ENCODE measurements at places on chromosomes 6 and 20.

DNA sequence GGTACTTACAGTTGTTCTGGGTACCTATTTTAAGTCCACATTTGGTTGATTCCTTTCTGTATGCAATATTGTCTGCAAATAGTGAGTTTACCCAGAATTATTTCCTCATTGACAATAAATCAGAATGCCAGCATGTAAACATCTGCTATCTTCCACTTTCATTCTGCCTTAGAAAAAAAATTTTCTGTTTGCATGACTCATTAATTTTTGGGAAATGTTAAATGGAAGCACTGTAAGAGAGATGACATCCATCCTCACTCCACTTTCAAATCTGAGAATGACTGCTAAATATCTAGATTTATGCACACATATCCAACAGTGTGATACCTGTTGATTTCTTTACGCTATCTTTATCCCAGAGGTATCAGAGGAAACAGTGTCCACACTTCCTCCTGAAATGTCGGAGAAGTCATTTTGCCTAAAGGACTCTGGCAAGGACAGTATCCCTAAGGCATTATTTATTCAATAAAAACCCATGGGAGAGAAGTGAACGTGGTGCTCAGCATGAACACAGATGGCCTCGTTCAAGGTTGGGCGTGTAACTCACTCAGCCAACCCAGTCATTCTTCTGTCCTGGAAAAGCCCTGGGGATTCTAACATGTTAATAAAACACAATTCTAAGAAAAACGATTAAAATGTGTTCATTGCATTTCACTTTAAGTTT is 780.9 kb downstream of the QKI start:
- peak; percentile 37 for DNase-seq

DNA sequence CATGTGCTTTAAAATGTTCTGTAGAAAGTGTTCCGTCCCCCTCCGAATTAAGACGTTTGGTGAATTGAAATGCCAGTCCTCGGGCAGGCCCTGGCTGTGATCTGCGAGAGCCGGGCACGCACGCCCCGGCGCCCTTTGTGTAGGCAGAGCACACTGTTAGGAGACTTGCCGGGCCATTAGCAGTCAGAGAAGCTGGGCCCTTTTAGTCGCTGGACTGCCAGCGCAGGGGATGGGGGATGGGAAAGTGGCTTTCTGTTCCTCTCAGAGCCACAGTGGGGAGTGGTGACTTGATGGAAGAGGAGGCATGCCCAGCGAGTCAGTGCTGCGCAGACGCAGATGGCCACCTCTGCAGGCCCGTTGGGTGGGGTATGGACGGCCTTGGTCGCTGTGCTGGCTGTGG is 2.2 kb downstream of the PPP1R3G start:
- no peak for DNase-seq

- DNase-seq: peak; percentile 42
Measured at GRCh38 chr6:40713002-40713719, 126.0 kb upstream of the LRFN2 start.

- DNase-seq: no peak
Measured at GRCh38 chr6:20319520-20320357, 81.9 kb upstream of the E2F3 start.

GRCh38 chr20:61343934-61344333 is 91.9 kb downstream of the CDH4 start:
- no peak for DNase-seq

DNA sequence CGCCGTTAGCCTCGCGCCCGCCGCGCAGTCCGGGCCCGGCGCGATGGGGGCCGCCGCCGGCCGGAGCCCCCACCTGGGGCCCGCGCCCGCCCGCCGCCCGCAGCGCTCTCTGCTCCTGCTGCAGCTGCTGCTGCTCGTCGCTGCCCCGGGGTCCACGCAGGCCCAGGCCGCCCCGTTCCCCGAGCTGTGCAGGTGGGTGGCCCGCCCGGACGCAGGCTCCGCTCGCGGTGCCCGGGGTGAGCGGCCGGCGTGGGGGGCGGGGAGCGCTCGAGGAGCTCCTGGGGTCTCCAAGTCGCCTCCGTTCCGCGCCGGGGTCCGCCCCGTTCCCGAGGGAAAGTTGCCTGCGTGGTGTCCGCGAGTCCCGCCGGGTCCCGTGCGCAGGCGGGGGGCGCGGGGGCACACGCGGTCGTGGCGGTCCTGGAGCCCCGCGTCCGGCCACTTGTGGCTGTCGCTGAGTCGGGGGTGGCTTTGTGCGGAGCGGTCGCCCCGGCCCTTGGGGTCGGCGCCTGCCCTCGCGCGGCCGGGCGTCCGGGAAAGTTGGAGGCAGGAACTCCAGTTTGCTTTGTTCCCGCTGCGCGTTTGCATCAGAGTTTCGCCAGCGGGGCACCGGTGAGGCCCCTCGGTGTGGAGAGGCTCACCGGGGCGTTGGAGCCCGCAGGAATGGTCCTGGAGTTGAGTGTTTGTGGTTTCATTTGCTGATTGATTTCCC is 476 bp downstream of the IGF2R start:
- peak; percentile 20 for DNase-seq

DNA sequence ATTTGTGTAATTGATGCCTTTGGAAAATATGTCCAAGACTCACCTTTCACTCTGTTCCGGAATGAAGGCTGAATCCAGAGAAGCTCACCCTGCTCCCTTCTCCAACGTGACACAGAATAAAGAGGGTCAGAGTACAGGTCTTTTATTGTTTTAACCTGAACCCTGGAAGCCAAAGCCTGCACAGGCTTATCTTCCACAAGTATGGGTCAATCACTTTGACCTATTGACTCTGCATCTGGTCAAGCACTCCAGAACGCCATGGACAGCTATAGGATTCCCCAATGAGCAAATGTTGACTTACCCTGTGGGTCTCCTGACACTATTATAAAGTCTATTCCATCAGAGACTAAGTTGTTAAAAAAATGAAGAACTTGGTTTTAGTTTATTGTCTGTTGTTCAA is 158.4 kb upstream of the MYLIP start:
- DNase-seq: no peak

DNA sequence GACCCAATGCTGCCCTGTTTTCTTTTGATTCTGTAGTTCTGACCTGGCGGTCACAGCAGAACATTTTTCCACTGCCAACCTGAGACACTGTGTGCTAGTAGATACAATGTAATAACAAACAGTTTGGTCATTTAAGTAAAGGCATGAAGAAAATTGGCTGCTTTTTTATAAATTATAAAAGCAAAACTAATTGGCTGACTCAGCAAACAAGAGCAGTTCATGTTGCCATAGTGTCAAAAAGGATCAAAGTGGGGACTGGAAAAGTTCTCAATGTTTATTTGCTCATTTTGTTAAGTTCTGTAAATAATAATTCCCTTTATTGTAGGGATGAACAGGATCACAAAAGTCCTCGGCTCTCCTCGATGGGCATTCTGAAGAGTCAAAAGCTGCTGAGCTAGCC is 599.5 kb downstream of the PKHD1 start:
- no peak for DNase-seq

DNA sequence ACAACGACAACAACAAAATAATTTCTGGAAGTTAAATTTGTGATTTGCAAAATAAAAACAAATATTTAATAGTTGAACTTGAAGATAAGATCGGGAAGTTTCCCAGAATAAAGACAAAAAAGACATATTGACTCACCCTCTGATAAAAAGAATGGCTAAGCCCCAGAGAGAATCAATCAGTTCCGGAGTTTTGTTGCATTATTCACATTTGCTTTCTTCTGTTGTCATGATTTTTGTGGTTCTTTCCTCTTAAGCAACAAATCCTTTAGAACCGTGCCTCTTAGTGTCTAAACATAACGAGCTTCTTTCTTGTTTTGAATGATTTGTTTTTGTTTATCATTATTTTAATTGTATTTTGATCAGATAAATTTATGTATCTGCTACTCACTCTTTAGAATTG is 337.7 kb upstream of the PRND start:
- peak; percentile 63 for DNase-seq

- no peak for DNase-seq
Measured at GRCh38 chr6:69696273-69696672, 100.5 kb downstream of the LMBRD1 start.

DNA sequence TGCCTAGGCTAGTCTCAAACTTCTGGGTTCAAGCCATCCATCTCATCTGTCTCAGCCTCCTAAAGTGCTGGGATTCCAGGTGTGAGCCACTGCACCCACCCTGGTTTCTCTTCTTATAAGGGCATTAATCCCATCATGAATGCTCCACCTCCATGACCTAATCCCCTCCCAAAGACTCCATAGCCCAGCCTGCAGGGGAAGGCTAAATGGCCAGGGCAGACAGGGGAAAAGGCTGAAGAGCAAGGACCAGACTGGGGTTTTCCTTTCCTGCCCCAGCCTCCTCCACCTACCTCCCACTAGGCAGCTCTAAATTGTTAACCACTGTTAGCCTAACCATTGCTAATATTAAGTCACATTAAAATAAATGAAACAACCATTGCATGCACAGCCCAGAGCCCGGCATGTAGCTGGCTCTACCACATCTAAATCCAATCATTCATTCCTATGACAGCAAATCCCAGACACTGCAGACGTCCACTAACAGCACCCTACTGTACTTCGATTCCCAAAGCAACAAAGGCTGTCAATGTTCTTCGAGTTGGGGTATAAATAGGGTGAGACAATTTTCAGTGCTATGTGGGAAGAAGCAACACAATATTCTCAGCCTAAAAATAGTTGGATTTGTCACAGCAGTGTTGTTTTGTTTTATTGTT is 243.2 kb upstream of the ARID1B start:
- DNase-seq: no peak

DNA sequence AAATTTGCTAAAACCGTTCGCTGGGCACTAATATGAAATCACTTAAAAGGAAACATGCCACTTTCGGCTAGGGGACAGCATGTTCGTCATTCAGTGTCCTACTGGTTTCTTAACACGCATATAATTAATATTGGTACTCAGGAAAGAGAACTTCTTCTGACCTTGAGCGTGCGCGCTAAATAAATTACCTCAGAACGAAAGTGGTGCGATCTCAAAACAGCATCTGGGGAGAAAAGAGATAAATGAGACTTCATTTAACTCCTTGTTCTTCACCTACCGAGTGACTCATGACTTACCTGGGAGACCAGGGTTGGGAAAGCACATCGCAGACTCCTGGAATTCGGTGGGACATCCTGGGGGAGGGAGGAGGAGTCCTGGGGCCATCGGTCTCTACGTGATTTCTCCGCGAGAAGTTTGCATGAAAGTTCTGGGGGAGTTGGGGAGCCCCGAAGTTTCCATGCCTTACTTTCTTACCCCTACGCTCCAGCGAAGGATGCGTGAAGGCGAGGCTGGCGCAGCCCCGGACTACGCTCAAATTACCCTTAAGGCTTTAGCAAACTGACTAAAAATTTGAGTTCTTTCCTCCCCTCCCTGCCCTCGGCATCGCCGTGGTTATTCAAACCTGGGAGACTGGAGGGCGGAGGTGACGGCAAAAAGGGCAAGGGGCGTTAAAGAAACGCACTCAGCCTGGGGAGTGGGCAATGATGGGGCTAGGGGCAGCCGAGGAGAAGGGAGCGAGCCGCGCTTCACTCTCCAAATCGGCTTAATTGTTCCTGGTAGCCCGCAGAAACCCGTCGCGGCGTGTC is 1.1 kb upstream of the BEND6 start:
- DNase-seq: no peak

DNA sequence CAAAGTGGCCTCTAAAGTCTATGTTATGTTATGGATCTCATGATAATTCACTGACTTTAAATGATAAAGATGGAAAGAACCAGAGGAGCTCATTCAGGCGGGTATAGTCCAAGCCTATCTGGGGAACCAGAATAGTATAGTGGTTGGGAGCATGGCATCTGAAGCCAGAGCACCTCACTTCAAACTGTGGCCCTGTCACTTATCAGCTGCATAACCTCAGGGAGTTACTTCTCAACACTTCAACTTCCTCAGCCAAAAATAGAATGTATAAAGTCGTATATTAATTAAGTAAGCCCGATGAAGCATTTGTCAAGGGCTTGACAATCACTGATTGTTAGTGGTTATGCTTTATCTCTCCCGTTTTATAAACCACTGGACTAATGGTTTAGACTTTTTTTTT is 112.7 kb downstream of the RTN4IP1 start:
- DNase-seq: no peak

GRCh38 chr6:14431385-14432330 is 314.1 kb downstream of the CD83 start:
- DNase-seq: no peak

DNA sequence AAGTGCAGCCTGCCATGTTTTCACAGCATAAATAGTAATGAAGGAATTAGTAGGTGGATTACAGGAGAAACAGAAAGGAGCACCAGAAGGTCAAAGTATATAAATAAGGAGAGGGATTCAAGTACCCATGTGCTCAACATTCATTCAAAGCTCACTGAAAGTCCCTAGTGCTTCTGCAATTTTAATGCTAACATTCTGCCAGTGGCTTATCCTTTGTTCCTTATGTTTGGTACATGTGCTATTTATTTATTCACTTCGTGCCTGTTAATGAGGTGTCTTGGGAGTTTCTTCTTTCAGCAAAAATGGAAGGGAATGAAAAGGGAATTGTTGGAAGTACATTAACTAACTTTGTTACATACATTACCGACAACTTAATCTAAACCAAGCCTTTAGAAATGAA is 105.7 kb downstream of the CRYBG1 start:
- no peak for DNase-seq

DNA sequence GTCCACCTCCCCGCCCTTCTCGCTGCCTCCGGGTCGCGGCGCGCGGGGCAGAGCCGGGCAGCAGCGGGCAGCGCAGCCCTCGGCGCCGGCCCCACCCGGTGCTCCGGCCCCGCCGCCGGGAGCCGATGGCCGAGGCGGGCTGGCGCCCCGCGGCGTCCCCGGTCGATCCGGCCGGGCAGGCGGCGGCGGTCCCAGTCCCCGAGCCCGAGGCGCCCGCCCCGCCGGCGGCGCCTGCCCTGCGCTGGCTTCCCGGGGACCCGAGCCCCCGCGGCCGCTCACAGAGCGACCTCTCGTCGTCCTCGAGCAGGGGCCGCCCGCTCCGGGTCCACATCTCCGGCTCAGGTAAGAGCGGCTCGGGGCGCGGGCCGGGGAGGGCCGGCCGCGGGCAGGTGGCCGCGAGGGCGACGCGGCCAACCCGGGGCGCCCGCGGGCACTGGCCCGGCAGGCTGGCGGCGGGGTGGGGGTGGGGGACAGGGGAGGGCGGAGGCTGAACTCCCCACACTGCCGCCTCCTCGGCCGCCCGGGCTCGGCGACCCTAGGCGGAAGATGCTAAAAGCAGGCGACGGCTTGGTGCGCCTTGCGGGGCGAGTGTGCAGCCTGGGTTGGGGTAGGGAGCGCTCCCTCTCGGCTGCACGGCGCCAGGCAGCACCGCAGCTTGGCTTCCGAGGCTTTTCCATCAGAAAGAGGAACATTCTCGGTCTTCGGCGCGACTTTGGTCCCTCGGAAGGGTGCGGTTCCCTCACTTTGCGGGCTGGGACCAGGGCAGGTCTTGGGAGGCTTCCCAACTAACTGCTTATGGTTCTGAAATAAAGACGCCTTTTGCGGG is 25.6 kb upstream of the FUCA2 start:
- peak; percentile 50 for DNase-seq

DNA sequence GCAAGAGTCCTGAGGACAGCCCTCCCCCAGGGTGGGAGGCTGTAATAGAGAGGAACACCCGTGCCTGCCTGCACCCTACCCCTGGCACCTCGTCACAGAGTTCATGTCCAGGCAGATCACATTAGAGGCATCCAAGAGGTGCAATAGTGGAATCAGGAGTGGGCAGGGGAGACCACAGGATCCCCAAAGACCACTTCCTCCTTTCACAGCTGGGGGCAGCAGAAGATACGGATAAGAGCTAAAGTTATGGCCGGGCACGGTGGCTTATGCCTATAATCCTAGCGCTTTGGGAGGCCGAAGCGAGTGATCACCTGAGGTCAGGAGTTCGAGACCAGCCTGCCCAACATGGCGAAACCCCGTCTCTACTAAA is 1.5 kb upstream of the CAPN11 start:
- no peak for DNase-seq

GRCh38 chr20:18225632-18226031 is 62.7 kb upstream of the ZNF133 start:
- no peak for DNase-seq

- DNase-seq: no peak
Measured at GRCh38 chr6:3506200-3506599, 49.4 kb upstream of the SLC22A23 start.
